T follicular helper cell (primary cell): ENCODE measurements at places on chromosomes 1 and 21.

- DNase-seq = no peak
These were observed at the start of gene CTSS for GRCh38 chr1:150765296-150765976. Gene CTSS, minus strand, starts transcription at chr1:150765778. Its CDS starts 1,015 bp downstream, at chr1:150764763.

DNA sequence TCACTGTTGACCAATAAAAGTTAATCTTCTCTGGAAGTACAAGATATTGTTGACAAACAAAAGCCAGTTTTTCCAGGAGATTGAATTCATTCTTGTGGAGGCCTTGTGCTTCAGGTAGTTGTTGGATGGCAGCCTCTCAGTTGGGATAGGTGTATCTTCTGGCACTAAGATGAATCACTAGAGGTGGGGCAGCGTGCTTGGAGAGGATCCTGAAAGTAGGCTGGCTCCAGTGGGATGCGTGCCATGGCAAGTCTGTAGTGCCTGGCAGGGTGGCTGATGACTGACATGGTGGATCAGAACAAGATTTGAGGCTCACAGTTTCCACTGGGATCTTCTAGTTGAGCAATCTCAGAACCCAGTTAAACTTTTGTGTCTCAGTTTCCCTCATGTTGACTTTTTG lies 2.4 kb downstream of the VPS13D start:
- no peak for DNase-seq

GRCh38 chr1:204363335-204364114 lies 3.8 kb upstream of the PLEKHA6 start:
- DNase-seq = peak; percentile 60

GRCh38 chr1:153742411-153743142 lies 14.7 kb downstream of the INTS3 start:
- DNase-seq = no peak

- no peak for DNase-seq
These were observed 185.2 kb downstream of the C1orf94 start for GRCh38 chr1:34361781-34362357.

GRCh38 chr1:115302390-115302961 lies 35.6 kb downstream of the NGF start:
- no peak for DNase-seq

GRCh38 chr1:48627486-48627885 lies 149.2 kb downstream of the BEND5 start:
- DNase-seq = no peak

- DNase-seq = no peak
These were observed 166.2 kb downstream of the CLIC6 start for GRCh38 chr21:34834852-34835501.

DNA sequence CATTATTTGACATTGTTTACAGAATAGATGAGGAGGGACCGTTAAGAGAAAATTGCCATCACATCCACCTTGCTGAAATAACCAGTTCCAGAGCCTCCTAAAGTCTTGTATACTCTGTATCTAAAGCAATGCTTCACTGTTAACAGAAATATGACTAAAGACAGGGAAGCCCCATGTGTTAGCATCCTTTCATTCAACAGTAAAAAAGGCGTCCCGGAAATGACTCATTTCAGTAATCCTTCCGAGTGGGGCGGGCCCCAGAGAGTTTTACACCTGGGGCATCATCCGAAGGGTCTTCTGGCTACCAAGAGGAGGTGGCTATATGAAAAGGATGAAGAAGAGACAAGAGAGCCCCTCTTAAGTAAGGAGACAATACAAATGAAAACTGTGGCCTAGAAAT lies 227.2 kb downstream of the SLC45A1 start:
- no peak for DNase-seq

- no peak for DNase-seq
These were observed 404.7 kb downstream of the RRAGC start for GRCh38 chr1:38454749-38455441.

DNA sequence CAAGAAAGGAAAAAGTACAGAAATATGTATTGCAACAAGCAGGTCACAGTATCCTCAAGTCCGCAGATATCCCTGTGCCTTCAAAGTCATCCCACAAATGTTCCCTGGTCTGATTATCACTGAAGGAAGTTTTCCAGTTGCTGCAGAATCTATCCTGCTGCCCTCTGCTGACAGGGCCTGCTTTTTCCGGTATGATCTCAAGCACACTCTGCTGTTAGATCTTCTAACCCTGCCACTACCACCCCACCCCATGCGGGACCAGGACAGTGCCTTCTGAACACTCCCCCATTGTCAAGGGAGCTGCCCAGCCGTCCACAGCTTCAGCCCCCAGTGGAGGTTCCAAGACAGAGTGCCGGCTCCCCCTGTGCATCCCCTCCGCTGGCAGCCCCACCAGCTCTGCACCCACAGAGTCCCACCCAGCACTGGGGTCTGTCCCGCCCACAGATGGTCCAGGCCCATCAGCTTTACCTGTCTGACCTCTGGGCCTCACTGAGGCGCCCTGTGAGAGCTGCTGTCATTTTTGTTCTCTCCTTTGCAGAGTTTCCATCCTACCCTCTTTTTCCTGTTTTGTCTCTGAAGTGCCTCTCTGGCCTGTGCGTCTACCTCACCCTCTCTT lies 27.9 kb downstream of the FAM163A start:
- DNase-seq = no peak

- no peak for DNase-seq
These were observed 59.6 kb upstream of the CYYR1 start for GRCh38 chr21:26632691-26633090.

DNA sequence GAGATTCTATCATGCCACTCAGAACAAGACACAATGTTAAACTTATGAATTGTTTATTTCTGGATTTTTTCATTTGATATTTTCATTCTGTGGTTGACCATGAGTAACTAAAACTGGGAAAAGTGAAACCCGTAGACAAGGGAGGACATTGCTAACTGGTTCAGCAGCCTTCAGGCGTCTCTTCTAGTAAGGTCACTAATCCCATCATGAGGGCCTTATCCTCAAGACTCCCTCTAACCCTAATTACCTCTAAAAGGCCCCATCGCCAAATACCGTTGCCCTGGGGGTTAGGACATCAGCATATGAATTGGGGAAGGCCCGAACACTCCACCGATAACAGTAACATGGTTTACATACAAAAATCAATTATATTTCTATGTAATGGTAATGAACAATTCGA lies 247.6 kb downstream of the TM2D1 start:
- DNase-seq = no peak

- no peak for DNase-seq
These were observed 20.4 kb downstream of the SSX2IP start for GRCh38 chr1:84669831-84670230.

DNA sequence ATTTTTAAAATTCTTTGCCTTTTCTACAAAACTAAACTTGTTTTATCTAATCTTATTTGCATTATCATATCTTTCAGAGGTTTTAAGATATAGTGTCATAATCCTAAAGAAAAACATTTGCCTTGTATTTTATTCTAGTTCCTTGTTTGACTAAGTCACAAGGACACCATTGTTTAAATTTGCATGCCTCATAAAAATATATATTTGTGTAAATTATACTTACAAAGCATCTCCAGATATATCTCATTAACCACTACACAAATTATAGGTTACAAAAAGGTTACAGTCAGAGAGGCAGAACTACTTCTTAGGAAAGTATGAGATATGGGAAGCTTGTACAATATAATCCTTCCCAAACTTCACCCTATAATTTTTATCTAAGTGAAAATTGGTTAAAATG lies 4.2 kb upstream of the RGS13 start:
- DNase-seq = no peak

- no peak for DNase-seq
These were observed 8.8 kb upstream of the SETDB1 start for GRCh38 chr1:150917387-150917786.

- DNase-seq = no peak
These were observed 34.0 kb downstream of the SEC16B start for GRCh38 chr1:177935638-177936415.

GRCh38 chr1:221268295-221268694 lies 389.1 kb downstream of the HLX start:
- no peak for DNase-seq

DNA sequence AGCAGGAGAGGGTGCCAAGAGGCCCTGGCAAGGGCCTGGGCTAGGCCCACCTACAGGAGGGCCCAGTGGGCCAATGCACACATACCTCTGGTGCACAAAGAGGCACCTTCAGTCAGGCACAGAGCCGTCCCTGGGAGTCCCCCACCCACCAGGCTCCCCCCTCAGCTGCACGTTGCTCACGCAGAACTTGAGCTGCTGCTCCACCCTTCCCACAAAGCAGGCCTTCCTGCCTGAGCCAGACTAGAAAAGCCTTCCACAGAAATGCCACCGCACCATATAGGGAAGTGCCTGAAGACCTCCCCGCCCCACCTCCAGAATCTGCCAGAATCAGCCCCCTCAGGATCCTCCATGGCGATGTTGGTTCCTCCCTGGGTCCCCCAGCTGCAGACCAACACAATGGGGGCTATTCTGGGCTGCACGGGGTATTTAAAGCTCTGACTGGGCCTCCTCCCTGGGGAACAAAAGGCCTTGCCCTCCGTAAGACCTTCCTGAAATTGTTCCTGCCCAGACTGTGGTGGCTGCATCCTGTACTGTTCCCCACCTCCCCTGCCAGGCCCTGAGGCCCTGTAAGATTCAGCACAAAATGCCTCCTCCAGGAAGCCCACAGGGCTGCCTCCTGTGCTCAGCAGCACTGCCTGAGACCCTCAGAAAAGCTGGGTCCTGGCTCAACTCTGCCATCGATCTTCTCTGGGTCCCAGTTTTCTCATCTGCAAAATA lies 27.2 kb downstream of the HSPG2 start:
- no peak for DNase-seq
